SW480 (cell line): ENCODE measurements at places on chromosomes 1 and 21.

DNA sequence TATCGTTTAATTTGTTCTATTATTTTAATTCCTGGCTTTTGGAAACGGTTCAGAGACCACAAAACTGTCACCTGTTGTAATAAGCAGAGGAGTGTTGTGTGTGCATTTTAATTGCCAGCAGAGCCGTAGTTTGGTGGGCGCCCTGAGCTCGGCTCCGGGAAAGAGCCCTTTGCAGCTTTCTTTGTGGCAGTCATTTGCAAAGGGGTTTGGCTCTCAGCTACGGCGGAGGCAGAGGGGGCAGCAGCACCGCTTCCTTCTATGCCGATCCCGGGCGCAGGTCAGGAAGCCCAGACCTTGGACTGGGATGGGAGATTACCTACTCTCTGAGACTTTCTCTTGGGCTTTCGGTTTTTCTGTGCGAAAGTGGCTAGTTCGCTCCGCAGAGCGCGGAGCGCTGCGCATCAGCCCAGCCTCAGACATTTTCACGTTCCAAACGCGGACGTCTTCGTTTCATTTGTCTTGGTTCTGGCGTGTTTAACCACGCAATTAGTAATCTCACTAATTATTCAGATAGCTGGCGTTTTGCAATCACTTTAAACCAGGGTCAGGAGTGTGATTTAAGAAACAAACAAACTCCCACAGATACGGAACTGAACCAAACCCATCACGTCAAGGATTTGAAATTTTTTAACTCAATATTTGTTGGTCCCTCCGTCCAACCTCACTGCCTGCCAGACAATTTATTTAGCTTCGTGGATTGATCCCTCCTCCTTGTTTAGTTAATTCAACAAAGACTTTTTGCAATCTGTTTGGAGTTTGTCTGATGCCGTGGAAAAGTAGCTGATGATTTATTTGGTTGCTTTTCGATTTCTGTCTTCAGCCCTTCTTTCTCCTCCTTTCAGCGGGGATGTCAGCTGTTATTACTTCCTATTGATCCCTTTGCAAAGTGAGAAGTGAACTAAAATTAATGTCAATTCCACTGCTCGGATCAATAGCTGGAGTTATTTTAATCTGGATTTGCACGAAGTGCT lies 3.9 kb downstream of the RNF220 start:
- no peak for DNase-seq

GRCh38 chr1:171433451-171433850 lies 51.9 kb upstream of the PRRC2C start:
- no peak for DNase-seq

DNA sequence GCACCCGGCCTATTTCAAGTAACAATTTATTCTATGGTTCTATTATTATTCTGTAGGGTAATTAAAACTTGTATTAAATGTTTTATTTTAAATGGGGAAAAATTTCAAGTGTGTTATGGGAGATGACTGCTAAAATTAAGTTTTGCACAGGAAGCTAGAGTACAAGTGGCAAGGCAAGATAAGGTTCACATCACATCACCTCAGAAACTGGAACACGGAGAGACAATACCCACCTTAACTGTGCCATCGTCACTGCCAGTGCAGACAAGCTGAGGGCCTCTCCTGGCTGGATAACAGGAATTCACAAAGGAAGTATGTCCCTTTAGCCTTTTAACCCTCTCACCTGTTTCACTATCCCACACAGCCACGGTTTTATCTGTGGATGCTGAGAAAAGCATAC lies 7.6 kb downstream of the SNRNP40 start:
- no peak for DNase-seq

DNA sequence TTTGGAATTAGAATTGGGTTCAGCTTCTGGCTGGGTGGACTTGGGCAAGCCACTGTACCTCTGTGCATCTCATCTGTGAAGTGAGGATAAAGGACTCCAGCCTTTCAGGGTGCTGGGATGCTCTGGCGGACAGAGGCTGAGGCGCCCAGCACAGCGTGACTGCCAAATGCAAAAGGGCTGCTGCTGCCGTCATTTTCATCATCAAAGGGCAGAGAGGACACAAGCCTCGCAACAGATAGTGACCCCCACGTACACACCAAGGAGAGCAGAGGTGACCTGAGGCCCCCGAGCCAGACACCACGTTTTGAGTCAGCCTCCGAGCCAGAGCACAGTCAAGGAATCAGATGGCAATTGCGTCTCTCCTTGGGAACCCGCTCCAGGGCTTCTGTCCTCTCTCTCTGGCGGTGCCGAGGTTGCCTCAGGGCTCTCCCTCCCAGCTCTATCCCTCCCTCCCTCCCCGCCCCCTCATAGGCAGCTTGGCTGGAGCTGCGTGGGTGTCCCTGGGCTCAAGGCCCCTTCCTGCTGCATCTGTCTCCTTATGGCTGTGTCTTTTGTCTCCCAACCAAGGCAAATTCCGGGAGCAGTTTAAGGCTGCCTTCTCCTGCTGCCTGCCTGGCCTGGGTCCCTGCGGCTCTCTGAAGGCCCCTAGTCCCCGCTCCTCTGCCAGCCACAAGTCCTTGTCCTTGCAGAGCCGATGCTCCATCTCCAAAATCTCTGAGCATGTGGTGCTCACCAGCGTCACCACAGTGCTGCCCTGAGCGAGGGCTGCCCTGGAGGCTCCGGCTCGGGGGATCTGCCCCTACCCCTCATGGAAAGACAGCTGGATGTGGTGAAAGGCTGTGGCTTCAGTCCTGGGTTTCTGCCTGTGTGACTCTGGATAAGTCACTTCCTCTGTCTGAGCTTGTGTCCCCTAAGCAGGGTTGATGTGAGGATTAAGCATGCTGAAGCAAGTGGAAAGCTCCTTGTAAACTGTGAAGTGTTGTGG lies 9.0 kb downstream of the HCRTR1 start:
- DNase-seq, result no peak

DNA sequence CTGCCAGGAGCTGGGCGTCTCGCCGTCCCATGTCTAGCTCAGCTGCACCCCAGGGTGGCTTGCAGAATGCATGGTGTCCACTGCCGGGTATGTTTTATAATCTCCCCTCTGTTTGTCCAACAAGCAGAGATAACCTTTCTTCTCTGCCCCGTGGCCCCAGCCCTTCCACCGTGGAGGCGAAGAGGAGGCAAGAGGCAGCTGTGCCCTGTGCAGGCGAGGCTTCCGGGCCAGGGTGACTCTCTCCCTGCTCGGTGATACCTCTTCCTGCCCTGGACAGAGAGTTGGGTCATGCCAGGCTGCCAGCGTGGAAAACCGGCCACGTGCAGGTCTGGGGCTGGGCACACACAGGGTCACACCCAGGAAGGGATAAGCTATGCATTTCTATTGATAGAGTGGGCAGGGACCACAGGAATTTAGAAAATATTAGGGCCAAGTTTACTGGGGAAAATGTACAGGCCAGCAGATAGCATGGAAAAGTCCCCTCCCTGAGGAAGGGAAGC lies at the start of gene TFF2:
Gene TFF2 (minus strand): TSS at position 68 of the 500 bp plus-strand sequence. CDS start 37 bp downstream, at position 31.
- peak; percentile 86 for DNase-seq

DNA sequence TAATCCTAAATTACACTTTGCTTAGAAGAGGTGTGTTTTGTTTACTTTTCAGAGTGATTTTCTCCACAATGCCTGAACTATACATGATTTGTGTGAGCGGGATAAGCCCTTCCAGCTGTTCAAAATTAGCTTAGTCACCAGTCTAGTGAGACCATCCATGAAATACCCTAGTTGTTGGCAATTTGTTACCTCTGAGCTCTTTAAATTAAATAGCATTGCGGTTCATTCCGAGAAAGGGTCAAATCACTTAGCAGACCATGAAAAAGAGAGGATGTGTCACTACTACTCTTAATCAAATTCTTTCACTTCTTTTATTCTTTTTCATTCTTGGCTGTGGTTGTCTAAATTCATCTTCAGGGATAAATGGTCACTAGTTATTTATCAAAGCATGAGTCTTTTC lies 11.9 kb upstream of the VAV3 start:
- DNase-seq, result no peak

- peak; percentile 75 for DNase-seq
Measured at GRCh38 chr21:36647279-36648093, 51.4 kb upstream of the SIM2 start.

GRCh38 chr1:65449214-65449823 lies 28.9 kb downstream of the LEPR start:
- DNase-seq, result peak; percentile 8

GRCh38 chr1:101259744-101260148 lies 22.9 kb downstream of the S1PR1 start:
- DNase-seq, result peak; percentile 33

DNA sequence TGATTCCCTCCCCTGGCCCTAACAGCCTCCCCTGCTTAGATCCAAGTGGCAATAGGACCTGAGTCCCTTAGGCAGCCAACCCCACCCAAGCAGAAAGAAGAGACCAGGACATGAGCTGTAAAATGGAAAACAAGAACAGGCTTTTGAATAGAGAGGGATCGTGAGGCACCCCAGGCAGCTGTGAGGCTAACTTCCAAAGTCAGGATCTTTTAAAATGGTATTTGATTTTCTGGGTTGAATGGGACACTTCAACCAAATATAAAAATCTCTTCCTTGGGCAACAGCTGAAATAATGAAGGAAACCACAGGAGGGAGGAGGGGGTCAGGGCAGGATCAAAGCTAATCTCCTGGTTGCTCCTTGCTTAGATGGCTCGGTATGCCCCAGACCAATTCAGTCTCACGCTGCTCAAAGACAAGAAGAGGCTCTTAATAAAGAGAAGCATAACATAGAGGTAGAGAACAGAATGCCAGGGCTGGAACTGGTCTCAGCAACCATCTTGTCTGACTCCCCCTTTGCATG lies 28.6 kb upstream of the AVPR1B start:
- no peak for DNase-seq

DNA sequence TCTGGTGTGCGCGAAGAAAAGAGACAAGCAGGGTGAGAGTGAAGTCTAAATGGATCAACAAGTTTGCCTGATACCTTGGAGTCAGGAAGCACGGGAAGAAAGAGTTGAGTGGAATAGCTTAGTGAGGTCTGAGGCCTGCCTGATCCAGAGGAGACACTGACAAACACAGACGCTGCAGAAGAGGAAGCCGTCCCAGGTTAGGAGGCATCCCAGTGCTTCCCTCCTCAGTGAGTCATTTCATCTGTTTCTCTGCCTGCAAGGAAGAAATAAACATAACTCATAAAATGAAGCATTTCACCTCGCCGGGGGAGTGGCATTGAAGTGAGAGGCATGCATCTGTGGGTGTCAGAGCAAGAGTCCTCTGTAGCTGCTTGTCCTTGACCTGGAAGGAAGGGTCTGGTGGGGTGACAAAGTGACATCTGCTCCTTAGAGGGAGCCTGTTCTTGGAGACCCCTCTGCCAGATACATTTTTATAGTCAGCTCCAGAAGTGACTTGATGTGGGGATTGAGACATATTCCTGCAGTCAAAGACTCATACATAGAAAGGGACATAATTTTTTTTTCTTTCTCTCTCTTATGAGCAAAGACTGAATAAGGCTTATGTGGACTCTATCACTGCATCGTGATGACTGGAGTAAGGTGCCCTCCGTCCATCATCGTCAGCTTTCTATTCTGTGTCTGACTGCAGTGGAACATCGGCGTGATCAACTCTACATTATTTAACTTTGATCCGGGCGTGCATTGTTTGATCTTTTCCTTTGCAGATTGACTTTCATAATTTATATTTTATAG lies 256.7 kb downstream of the KIF26B start:
- DNase-seq, result no peak

- DNase-seq, result no peak
Measured at GRCh38 chr1:167250482-167250881, 29.8 kb downstream of the POU2F1 start.

GRCh38 chr21:42117967-42118780 lies 47.1 kb downstream of the UMODL1 start:
- no peak for DNase-seq

- DNase-seq, result no peak
Measured at GRCh38 chr1:7579016-7579415, 192.1 kb upstream of the VAMP3 start.

DNA sequence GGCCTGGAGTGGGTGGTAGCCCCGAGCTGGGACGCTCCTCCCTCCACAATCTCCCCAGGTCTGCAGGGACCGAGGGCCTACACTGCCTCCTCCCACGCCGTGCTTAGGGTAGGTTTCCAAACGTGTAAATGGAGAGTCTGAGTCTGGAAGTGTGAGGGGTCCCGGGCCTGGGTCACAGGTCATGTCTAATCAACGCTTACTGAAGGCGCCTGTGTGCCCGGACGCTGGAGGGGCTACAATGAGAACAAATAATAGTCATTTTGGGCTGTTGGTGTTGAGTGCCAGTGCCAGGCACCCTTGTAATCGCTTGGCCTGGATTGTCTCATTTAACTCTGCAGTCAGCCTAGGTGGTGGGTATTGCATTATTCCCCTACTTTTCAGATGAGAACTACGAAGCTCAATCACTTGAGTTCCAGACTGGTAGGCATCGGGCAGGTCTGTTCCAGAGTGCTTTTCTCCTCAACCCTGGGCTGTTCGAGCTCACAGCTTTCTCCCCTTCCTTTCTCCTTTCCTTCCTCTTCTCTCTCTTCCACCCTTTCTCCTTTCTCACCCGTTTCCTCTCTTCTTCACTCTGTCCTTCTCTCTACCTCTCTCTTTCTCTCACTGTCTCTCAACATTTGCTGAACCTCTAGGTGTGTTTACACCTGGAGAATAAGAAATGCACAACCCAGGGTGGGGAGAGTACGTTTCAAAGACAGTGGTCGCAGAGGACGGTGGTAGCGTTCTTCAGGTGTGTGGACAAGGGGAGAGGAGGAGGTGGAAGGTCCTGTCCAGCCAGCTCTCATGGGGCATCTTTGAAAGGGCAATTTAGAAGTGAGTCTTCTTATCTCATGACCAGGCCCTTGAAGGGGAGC lies 883 bp downstream of the SLC66A1 start:
- DNase-seq, result no peak

GRCh38 chr1:198175423-198176170 lies 18.8 kb downstream of the NEK7 start:
- no peak for DNase-seq

GRCh38 chr1:161705537-161705936 lies 1.5 kb upstream of the FCRLA start:
- no peak for DNase-seq

DNA sequence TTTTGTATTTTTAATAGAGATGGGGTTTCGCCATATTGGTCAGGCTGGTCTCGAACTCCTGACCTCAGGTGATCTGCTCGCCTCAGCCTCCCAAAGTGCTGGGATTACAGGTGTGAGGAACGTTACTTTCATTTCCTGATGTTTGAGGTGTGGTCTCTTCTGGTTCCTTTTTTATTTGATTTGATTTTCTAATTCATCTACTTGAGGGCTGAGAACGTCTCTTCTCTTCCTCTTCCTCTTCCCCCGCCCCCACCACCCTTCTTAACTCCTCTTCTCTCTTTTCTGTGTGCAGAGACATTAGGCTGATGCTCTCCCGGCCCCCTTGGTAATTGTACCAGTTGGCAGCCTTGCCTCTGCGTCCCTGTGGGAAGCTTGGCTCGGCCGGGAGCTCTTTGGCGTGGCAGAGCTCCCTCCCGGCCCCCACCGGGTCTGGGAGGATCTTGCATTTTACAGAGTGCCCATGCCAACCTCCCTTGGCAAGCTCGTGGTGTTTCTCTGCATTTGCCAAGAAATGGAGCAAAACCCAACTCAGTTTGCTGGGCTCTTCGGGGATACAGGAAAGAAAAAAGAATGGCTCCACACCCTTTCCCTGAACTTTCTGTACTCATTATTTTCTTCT lies 19.9 kb downstream of the CRYAA start:
- DNase-seq, result no peak

GRCh38 chr21:45923146-45923545 lies 58.4 kb upstream of the COL6A1 start:
- no peak for DNase-seq
